ENCODE measurements at places on chromosomes 13 and 19.
A peak's percentile ranks its signal among the peaks of the same experiment; 100 is the strongest.

- no peak for DNase-seq
Measured at GRCh38 chr19:7883796-7884570, 4.3 kb upstream of the LRRC8E start.

DNA sequence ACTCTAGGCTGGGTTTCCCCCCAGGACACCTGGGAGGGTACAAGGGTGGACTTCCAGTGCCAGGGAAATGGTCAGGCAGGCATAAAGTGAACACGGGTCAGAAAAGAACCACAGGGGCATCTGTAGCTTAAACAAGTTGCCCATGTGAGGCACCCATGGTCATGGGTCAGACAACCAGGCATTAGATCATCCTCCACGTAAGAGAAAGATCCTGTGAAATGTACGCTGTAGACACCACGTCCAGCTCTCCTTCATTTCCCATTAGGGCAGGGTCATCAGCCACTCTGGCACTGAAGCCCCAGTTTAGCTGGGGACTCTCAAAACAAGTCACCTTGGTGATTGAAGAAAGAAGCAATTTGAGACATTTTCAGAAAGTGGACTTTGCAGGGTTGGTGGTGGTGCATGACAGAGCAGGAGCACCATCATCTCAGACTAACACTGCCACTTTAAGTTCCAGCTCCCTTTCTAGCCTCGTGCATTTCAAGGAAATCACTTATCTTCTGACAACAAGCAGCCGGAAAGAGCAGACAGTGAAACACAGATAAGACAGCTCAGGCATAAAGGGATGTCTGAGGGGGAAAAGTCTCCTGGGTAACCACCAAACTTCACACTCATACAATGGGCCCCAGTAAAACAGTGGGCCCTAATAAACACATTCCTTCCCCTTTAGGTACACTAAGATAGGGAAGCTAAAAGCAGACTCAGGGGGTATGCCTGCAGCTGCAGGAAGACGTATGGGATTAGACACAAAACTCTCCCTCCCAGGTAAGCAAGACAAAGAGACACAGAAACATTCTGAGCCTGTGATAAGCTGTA is 16.1 kb upstream of the SIGLEC6 start:
- no peak for DNase-seq

DNA sequence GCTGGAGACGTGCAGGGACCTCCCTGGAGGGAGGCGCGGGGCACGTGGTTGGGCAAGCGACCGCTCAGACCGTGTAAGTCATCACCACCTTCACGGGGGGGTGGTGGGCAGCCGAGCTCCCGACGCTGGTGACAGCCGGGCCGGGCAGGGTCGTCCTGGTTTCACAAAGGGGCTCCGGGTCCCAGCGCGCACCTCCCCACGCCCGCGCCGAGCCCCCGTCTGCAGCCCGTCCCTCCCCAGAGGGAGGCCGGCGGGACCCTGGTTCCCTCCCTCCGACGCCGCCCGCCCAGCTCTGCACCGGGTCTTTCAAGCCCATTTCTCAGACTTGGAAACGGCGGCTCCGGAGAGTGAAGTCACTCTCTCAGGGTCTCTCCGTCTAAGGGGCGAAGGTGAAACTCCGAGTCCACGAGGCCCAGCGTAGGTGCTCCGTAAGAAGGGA is 729 bp upstream of the ARID3A start:
- no peak for DNase-seq

GRCh38 chr13:112205990-112206389 is 139.0 kb downstream of the SOX1 start:
- no peak for DNase-seq

- no peak for DNase-seq
Measured at GRCh38 chr13:97328222-97328790, 105.7 kb upstream of the RAP2A start.

GRCh38 chr13:93244141-93244917 is 17.7 kb downstream of the GPC6 start:
- no peak for DNase-seq

- no peak for DNase-seq
Measured at GRCh38 chr19:41566001-41566400, 10.0 kb upstream of the CEACAM21 start.

DNA sequence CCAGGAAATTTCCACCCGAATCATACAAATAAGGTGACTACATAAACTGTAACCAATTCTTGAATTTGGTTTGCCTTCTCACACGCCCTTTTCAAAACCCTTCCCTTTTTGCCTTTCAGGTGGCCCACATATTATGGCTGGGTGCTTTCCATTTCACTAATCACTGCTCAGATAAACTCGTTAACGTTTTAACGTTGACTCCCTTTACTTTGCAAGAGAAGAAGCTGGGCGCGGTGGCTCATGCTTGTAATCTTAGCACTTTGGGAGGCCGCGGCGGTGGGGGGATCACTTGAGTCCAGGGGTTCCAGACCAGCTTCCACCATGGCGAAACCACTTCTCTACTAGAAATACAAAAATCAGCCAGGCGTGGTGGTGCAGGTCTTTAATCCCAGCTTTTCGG is 19.8 kb upstream of the ZNF91 start:
- DNase-seq: no peak

- no peak for DNase-seq
Measured at GRCh38 chr13:99657848-99658260, 156.6 kb downstream of the TM9SF2 start.

DNA sequence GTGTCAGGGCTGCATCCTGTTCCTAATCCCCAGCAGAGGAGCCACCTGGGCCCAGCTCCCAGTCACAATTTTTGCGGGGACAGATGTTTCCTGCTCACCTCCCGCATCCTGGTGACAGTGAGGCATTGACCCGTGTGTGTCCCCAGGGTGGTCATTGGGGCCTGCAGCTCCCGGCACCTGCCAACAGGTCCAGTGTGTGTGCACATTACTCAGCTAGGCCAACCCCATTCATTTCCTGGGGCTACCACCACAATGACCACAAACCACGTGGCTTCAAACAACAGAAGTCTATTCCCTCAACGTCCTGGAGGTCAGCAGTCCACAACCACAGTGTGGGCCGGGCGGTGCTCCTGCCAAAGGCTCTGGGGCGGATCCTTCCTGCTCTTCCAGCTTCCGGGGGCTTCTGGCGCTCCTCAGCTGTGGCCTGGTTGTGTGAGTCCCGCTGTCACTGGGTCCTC is 11.9 kb upstream of the F2RL3 start:
- no peak for DNase-seq

DNA sequence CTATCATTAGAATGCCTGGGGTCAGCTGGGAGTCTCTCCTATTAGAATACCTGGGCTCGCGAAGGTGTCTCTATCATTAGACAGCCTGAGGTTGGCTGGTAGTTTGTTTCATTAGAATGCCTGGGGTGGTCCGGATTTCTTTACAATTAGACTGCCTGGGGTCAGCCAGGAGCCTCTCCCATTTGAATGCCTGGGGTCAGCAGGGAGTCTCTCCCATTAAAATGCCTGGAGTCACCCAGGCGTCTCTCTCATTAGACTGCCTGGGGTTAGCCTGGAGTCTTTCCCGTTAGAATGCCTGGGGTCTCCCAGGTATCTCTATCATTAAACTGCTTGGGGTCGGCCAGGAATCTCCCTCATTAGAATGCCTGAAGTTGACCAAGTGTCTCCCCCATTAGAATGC is 1458.3 kb downstream of the UQCRFS1 start:
- no peak for DNase-seq

GRCh38 chr19:4516199-4516938 is 1.9 kb downstream of the PLIN4 start:
- no peak for DNase-seq

DNA sequence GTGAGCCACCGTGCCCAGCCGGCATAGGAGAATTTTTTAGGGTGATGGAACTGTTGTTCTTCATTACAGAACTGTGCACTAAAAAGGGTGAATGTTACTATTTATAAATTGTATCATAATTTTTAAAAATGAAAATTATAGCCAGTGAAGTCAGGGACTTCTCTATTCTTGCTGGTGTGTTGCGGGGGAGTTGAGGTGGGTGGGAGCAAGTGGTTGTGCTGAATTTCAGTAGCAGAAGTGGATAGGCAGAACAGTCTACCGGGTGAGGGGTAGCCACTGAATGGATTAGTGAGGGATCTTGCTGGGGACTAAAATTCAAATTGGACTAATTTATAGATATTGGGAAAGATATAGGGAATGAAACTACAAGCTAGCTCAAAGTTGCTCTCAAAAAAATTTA is 74.0 kb downstream of the CAB39L start:
- no peak for DNase-seq

- DNase-seq: no peak
Measured at GRCh38 chr13:90839061-90839460, 508.4 kb upstream of the MIR17HG start.

DNA sequence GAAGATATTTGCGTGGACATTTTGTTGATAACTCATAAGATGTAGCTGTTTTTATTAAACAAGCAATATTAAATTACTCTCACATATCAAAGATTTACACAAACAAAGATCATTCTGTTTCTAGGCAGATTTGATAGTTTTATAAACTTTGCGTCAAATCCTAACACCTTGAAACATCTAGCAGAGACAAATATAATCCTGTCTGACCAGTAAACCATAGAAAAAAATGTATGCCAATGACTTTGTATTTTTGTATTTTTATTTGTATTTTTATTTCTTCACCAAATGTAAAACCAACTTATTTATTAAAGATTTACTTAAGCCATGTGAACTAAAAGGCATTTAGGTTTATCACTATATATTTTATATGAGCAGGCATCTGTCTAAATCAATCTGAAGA is 494.6 kb downstream of the GPC5 start:
- no peak for DNase-seq

DNA sequence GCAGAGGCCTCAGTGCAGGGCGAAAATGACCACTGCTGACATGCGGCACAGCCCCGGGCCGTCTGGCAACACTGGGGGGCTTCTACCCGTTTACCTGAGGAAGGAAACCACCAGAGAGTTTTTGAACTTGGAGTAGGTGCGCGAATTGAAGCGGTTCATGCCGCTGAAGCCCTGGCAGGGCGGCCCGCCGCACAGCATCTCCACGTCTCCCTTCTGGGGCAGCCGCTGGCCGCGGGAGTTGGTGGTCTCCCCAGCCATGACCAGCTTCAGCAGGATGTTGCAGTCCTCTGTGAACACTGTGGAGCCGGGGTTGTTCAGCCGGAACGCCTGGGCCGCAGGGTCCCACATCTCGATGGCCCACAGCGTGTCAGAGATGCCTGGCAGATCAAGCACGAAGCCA is 20.3 kb upstream of the EIF3G start:
- DNase-seq: no peak

DNA sequence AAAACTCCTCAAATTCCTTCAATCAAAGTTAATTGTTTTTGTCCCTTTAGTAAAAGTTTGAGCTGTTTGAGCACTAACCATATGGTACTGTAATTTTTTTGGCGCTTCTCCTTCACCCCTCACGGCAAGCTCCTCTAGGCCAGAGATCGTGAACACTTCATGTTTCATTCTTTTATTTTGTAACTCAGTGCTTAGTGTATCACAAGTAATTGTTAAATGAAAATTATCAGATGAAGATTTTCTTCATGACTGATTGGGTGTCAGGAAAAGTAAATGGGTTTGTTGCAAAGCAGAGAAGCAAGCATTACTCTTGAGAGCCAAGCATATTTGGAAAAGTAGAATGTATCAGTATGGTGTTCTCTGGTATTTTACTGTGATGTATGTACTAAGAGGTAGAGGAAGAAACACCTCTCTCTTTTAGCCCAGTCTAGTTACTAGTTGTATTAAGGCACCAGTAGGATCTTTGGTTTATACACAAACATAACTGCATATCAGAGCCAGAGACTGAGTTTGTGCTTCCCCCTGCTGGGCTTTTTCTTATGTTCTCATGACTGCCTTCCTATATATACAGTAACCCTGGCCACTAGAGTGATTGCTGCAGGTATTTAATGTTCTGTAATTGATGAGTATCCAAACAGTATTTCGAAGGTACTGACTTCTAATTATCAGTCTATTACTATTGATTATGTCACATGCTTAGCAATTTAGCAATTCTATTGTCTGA is 202.3 kb upstream of the KLHL1 start:
- no peak for DNase-seq

- no peak for DNase-seq
Measured at GRCh38 chr13:113155201-113155600, 3.2 kb upstream of the PROZ start.

GRCh38 chr19:610801-611480 is 21.3 kb downstream of the HCN2 start:
- peak; percentile 39 for DNase-seq

GRCh38 chr19:409516-410242 is 732 bp upstream of the C2CD4C start:
- DNase-seq: no peak

DNA sequence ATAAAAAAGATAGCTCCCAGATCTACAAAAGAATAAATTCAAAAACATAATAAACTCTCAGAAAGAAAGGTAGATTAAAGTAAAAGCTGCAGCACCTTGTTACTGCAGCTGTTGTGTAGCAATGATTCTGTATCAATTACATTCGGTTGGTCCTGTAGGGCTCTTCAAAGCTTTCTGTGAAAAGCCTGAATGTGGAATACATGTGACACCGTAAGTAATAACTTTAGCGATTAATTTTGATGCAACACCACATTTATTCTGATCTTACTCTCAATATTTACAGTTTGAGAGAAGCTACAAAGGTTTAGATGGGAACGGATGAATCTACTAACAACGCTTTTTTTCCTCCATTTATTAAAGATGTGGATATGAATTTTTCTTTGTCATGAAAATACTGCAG is 279.2 kb downstream of the DACH1 start:
- DNase-seq: no peak

DNA sequence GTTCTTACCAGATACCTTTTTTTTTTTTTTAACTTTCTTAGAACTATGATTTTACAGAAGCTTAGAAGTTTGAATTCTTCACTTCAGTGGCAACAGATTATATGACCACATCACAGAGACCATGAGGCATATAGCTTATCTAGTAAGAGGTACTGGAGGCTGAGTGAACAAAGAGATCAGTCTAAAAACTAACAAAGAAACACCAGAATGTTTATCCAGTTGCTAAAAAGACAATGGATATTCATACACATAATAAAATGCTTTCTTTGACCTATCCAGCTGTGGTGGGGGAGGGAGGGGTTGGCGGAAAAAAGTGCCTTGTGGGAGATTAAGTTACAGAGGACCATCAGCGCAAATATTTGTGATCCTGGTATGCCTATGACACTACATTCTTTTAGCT is 34.7 kb upstream of the SLITRK6 start:
- DNase-seq: no peak

- no peak for DNase-seq
Measured at GRCh38 chr13:24043590-24044350, 116.8 kb upstream of the SPATA13 start.

GRCh38 chr19:11390933-11391680 is 7.0 kb upstream of the EPOR start:
- DNase-seq: no peak

DNA sequence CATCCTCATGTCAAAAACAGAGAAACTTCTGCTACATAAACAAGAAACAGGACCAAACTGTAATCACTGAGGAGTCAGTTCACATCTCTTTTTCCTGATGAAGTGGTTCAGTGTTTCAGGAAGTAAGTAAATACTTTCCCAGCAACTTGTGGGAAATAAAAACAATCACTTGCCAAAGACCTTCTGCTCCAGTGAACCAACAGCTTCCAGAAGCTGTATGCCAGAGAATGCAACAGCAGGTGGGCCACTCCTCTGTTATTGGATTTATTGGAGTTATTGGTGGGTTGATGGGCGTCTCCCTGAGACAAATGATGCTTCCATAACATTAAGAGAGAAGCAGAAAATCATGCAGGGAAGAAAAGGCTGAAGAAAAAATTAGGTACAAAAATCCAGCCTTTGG is 9.9 kb downstream of the SLC6A16 start:
- DNase-seq: no peak
